IMR-90 (cell line): ENCODE measurements at places on chromosomes 6 and 20.

DNA sequence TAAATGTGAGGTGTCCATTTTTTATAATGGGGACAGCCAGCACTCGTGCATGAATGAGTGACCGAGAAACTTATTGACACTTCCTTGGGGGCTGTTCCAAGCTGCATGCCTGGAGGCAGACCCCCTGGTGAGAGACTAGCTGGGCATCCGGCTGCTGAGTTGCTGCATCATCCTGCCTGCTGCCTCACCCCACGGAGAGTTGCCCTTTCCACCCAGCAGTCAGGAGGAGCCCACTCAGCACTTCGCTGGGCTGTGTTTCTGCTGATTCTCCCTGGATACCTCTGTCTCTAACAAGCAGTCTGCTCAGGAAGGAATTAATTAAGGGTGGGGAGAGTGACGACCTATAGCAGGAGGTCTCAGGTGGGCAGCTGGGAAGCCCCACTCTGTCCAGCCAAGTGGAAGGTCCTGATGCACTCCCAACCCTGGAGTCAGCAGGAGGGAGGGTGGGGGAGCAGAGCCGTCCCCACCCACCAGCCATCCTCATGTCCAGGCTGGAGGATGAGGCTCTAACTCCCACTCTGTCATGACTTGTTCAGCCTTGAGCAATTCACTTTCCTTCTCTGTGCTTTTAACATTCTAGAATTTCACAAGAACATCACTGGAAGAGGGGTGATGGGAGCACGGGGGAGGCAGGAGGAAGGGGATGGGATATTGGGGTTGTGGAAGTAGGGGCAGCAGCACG, 177.3 kb downstream of the LRFN2 start:
- no peak for DNase-seq

- DNase-seq, result no peak
These were observed 175.8 kb upstream of the RALGAPA2 start for GRCh38 chr20:20888266-20888656.

DNA sequence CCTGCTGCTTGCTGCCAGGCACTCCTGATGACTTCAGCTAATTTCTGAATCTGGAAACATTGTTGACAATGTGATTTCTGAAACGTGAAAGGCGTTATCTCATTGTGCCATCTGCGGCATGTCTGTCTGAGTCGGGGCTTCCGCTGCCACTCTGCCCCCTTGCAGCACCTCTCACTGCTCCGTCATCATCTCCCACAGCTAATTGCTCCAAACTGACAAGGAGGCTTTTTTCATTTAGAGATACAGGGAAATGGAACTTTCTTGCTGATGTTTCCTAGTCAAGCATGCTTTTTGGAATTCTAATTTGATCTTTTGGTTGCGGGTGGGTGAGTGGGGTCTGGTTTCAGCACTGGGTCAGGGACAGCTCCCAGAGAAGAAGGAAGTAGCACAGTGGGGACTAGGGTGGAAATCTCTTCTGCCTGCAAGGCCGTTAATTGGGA, 233.5 kb downstream of the DHX35 start:
- DNase-seq, result no peak

GRCh38 chr20:17541996-17542395, 10.8 kb upstream of the BFSP1 start:
- peak; percentile 87 for DNase-seq

GRCh38 chr6:119313937-119314884, 35.4 kb downstream of the MAN1A1 start:
- DNase-seq, result no peak

DNA sequence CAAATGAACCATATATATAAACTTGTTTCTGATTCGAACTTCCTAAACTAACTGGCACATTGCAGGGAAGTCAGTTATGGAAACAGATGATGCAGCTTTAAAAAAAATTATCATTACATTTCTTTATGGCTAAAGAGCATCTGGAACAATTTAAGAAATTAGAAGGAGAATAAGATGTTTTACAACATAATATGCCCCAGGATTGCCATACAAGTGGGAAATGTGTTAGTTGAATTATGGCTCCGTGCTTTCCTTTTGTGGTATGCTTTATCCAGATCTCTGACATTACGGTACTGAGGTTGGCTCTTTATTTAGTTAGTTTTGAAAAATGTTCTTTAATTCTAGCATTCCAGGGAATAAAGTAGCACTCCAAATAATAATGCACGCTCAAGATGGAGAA, 343.0 kb upstream of the ZFP64 start:
- no peak for DNase-seq

DNA sequence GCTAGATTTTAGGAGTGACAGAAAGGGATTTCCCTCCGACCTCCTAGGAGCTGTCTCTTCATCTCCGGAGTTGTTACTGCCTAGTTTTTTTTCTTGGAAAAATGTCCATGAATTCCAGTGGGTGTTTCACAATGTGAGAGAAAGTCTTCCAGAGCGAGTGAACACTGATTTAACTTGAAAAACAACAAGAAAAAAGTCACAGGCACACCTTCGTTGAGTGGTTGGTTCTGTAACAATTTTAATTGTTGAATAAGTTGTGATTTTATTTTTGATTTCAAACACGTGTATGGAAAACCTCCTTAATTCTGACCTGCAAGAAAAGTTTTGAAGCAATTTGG, 2.9 kb downstream of the TFAP2C start:
- DNase-seq, result no peak

DNA sequence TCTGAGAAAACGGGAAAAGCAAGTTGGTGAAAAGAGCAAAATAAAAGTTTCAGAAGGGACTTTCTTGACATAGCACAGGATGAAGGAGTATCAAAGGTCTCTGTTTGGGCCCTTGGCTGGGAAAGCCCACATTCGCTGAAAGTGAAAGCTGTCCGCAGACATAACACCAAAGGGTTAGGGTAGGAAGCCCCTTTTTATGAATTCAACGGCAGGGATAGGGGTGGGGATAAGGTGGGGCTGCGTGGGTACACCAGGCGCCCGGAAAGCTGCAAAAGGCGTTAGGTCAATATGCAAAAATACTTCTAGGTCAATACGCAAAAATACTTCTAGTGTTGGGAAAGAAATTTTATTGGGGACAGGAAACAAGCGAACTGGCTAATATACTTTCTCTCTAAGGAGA, 135.1 kb downstream of the OR2B2 start:
- no peak for DNase-seq

- no peak for DNase-seq
These were observed 160.6 kb downstream of the IBTK start for GRCh38 chr6:82086944-82087343.

- peak; percentile 56 for DNase-seq
These were observed 59.2 kb upstream of the CD93 start for GRCh38 chr20:23145281-23145700.

- DNase-seq, result peak; percentile 62
These were observed 43.3 kb downstream of the SLC2A10 start for GRCh38 chr20:46752728-46753127.

DNA sequence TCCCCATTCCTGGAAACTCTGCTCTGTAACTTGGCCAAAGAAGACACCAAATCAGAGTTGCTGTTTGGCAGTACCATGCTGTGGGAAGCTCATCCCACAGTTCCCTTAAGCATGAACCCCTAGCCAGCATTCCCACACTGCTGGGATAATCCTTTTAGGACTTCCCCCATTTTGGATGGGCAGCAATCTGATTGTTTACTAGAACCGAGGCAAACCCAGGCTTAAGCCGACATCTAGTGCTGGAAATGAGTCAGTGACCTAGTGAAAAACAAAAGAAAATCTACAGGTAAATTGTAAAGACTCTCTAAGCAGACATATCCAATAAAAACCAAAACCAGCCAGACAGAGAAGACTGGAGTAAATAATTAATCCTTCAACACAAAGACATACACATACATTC, 5.2 kb downstream of the DNAH8 start:
- DNase-seq, result peak; percentile 10

DNA sequence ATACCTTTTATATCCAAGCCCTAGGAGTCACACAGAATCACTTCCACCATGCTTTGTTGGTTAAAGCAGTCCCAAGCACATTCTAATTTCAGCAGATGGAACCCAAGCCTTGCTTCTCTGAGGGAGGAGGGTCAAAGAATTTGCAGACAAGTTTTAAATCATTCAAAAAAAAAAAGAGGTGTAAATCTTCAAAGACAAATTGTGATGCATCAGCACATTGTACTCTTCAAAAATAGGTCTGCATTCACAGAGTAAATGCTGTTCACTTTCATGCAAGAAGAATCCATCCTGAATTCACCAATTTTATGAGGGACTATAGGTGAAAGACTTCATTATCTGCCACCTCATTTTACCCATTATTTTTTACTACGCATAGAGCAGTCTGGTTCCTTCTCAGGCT, 321.8 kb upstream of the PRDM1 start:
- no peak for DNase-seq

DNA sequence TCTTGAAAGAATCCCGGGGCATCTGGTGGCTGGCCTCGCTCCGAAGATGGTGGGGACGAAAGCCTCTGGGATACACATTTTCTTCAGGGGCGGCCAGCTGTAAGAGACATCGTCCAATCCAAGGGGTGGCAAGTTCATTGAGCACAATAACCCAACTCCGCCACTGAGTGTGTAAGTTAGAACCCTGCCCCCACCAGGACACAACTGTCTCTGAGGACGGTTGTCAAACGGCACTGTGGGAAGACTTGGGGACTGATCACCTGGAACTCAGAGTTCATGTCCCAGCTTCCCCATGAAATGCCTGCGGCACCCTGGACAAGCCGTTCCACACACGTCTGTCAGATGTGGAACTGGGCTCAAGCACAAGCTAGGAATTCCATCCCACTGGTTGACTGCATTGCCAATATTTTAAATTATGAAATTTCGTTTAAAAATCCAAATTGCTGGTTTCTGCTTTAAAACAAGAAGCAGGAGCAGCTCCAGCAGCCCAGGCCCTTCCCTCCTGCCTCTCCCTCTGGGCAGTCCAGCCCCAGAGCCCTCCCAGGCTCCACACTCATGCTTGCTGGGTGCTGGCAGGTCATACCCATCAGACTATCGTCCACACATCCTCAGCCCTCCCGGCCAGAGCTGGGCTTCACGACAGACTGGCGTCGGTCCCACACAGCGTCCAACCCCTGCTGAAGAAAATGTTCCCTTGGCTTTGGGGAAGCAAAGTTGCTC, 80.9 kb upstream of the AFDN start:
- no peak for DNase-seq

DNA sequence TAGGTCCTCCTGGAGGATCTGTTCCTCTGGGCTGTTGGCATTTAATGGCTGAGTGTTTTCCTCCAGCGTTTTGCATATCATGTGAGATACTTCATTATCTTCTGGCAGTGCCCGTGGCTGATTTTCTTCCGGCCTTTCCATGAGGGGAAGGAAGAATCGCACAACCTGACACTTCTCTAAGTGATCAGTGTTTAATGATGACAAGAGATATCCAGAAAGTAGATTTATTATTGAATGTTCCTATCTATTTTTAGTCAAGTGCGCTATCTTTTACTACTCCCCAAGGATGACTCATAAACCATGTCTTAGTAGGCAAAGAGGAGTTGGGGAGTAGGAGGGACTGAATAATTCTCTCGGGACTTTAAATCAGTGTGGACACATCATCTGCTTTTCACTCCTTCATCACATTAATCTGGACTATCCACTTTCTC, 149.7 kb downstream of the PLCB4 start:
- peak; percentile 69 for DNase-seq

DNA sequence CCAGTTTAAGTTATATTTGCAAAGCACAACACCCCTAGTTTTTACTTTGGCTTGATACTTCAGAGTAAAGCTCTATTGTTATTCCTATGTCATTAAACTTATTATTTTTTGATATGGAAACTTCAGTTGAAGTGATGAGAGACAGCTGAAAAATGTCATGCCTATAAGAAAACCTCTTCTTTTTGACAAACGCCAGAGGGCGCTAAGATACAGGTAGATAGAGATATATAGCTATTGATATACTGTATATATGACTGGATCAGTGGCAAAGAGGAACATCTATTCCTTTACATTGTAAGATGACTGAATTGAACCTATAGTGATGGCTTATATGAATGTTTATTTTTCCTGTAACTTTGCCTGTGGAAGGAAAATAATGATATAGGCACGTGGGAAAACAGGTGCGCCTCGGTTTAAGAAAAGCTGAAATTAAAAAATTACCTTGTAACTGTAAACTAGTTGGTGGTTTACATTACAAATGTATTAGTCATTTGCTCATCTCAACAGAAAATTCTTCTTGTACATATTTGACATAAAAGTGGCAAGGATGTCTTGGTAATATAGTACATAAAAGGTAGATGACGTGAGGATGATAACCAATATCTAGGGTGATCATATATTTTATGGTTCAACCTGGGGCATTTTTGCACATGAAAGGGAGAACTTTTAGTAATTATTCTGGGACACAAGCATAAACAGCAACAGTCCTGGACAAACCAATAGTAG, 74.1 kb downstream of the LAMA4 start:
- peak; percentile 92 for DNase-seq

- DNase-seq, result no peak
These were observed 9.5 kb downstream of the DDX27 start for GRCh38 chr20:49228676-49229075.
